Natural killer cell (primary cell): ENCODE measurements at places on chromosomes 13 and 19.

DNA sequence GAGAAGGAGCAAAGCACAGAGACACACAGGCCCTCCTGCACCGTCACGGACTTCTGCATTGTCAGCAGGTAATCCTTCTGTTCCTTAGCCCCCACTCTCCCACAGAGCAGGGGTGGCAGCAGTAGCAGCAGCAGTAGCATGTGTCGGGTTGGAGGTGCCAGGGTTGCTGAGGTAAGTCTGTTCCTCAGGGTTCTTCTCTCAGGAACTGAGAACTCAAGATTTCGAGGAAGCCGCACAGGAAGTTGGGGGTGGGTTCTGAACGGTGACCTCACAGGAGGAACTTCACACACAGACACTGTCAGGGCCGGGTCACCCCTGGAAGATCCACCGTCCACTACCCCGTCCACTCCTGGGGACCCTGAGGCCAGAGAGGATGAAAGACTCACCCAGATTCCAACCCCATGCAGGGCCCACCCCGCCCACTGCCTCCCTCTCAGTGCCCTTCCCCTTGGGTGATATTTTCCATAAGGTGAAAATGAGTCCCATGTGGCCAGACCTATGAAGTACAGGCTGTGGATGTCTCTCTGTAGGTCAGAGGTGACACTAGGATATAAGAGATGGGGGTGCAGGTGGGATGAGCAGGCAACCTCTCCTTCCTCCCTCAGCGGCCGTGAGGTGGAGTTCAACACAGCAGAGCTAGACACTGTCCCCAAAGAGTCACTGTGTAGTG is at the start of gene SIGLEC12:
SIGLEC12 (minus strand) TSS at position 207 of the 670 bp plus-strand sequence; CDS start at position 140, 67 bp downstream.
- no peak within 1 kb of the TSS for H3K27ac ChIP-seq
- H3K27me3 ChIP-seq, result no peaks in the 10 kb centered on the region
- DNase-seq, result no peak
- H3K4me1 ChIP-seq, result peaks cover 17% of the 10 kb centered on the region
- H3K36me3 ChIP-seq, result no peaks in the 10 kb centered on the region
- H3K4me3 ChIP-seq, result no peak within 1 kb of the TSS

DNA sequence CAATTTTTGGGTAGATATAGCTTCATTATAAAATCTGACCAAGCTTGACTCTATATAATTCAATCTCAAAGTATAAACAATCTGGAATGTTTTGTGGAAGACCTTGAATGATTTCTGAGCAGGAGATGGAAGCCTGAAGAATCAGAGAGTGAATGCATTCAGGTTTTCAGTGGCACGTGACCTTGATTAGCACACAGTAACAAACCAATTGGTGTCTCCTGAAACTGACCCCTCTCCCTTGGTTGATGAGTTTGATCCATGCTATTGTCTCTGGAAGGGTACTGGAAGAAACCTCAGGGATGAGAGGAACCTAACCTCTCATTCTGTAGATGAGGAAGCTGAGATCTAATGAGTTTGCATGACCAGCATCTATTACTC is 39.6 kb downstream of the PCDH8 start:
- H3K36me3 ChIP-seq, result no peaks in the 10 kb centered on the region
- no peak overlapping the region for H3K27ac ChIP-seq
- H3K4me3 ChIP-seq, result no peak overlapping the region
- H3K4me1 ChIP-seq, result no peaks in the 10 kb centered on the region
- H3K27me3 ChIP-seq, result no peaks in the 10 kb centered on the region
- DNase-seq, result no peak

DNA sequence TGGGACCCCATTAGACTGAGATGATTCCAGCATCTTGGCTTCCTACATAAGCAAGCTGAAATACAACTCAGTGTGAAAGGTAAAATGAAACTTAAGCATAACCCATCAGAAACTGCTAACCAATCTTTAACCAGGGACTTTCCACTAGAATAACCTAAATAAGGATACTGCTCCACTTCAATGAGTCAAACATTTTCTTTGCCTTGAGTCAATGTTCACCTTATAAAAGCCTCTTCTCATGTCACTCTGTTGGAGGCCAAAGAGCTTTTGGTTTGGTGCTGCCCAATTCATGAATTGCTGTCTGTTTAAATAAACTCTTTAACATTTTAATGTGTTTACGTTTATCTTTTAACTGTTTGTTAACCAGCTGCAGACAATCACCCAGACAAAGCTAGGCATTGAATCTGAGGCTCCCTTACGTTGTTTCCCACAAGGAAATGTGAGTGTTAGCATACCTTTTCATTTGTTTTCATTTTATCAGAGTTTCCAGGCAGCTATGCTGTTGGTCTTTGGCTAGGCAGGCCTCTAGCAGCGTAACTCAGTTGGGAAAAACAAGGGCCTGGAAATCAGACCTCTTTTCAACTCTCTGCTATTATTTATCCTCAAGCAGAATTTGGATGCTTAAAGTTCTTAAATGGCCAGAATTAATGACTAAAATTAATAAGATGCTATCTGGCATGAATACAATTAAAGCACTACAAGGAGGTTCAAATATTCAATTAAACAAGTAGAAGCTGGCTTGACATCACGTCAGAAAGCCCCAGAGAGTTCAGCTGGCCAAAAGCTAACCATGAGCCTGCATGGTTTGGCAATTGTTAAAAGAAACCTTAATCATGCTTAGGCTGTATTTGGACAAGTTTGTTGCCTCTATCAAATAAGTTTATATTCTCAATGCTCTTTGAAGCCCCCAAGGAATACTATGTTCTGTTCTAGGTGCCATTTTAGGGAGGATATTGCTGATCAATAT is 200.2 kb downstream of the DCLK1 start:
- no peak for DNase-seq
- no peaks in the 10 kb centered on the region for H3K36me3 ChIP-seq
- no peaks in the 10 kb centered on the region for H3K4me1 ChIP-seq
- no peak overlapping the region for H3K27ac ChIP-seq

GRCh38 chr13:76904507-76904906 is 18.3 kb upstream of the KCTD12 start:
- H3K4me1 ChIP-seq, result no peaks in the 10 kb centered on the region
- DNase-seq, result no peak
- H3K27ac ChIP-seq, result no peak overlapping the region
- H3K36me3 ChIP-seq, result no peaks in the 10 kb centered on the region
- H3K27me3 ChIP-seq, result peaks cover 19% of the 10 kb centered on the region

- H3K4me3 ChIP-seq, result no peak overlapping the region
- no peak for DNase-seq
- H3K27me3 ChIP-seq, result peaks cover 32% of the 10 kb centered on the region
- no peaks in the 10 kb centered on the region for H3K36me3 ChIP-seq
- H3K4me1 ChIP-seq, result peaks cover 16% of the 10 kb centered on the region
These were observed 27.2 kb upstream of the SEMA6B start for GRCh38 chr19:4586691-4587090.

GRCh38 chr13:43933378-43933777 is 53.7 kb downstream of the LACC1 start:
- H3K4me1 ChIP-seq, result no peaks in the 10 kb centered on the region
- H3K36me3 ChIP-seq, result no peaks in the 10 kb centered on the region
- H3K27ac ChIP-seq, result no peak overlapping the region
- no peak overlapping the region for H3K4me3 ChIP-seq
- DNase-seq, result no peak
